Psoas muscle (tissue), 8 donors: ENCODE measurements at places on chromosomes 6 and 20. TPM values are rescaled to one million over a fixed set of nuclear protein-coding genes. Genes with fewer than 3 reads are reported as not detected.

Gene FHL5
- polyA plus RNA-seq, result 2.4 TPM

Gene C6orf52
- 0.33 TPM for polyA plus RNA-seq

Gene PPP1R3G
- polyA plus RNA-seq, result 0.13 TPM

Gene UST
- polyA plus RNA-seq, result 1.3 TPM

Gene SIRPD
- polyA plus RNA-seq, result not detected

Gene MATN4
- polyA plus RNA-seq, result not detected

Gene NNAT
- polyA plus RNA-seq, result 1.1 TPM
